ENCODE measurements at places on chromosomes 1 and 21. TPM values are rescaled to one million over a fixed set of nuclear protein-coding genes. Genes with fewer than 3 reads are reported as not detected.

GRCh38 chr1:231387770-231388669 lies 34.1 kb downstream of the EGLN1 start:
- peaks cover 41% of the 10 kb centered on the region for H3K4me1 ChIP-seq
- DNase-seq = no peak
- no peaks in the 10 kb centered on the region for H3K27me3 ChIP-seq
- no peaks in the 10 kb centered on the region for H3K36me3 ChIP-seq

AK5 gene
- total RNA-seq = 7.2 TPM

- DNase-seq = no peak
- H3K36me3 ChIP-seq = peaks cover 2% of the 10 kb centered on the region
- H3K4me1 ChIP-seq = peaks cover 12% of the 10 kb centered on the region
- no peak overlapping the region for H3K4me3 ChIP-seq
- peaks cover 37% of the 10 kb centered on the region for H3K27me3 ChIP-seq
Observed at GRCh38 chr1:200453553-200453905, 43.7 kb upstream of the ZNF281 start.

DNA sequence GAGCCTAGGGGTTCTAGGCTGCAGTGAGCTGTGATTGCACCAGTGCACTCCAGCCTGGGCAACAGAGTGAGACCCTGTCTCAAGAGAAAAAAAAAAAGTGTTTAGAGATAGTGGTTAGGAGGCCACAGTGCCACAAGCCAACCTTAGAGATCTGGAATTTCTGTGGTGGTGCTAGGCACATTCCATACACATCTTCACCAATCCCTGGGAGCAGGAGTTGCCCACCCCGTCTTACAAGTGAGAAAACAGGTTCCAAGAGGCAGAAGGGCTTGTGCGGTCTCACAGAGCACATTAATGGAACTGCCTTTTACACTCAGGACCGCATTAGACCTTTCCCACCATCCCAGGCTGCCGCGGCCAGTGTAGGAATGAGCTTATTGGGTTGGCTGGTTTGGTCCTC lies 93.2 kb downstream of the EPHB2 start:
- no peak for DNase-seq
- no peaks in the 10 kb centered on the region for H3K4me1 ChIP-seq
- H3K36me3 ChIP-seq = no peaks in the 10 kb centered on the region
- no peak overlapping the region for H3K4me3 ChIP-seq
- H3K27ac ChIP-seq = no peak overlapping the region

- DNase-seq = no peak
- no peak overlapping the region for H3K27ac ChIP-seq
- no peak overlapping the region for H3K4me3 ChIP-seq
- no peaks in the 10 kb centered on the region for H3K4me1 ChIP-seq
- no peaks in the 10 kb centered on the region for H3K36me3 ChIP-seq
Observed at GRCh38 chr1:208160259-208160819, 83.8 kb downstream of the PLXNA2 start.

CFHR4 gene
- not detected for total RNA-seq

DNA sequence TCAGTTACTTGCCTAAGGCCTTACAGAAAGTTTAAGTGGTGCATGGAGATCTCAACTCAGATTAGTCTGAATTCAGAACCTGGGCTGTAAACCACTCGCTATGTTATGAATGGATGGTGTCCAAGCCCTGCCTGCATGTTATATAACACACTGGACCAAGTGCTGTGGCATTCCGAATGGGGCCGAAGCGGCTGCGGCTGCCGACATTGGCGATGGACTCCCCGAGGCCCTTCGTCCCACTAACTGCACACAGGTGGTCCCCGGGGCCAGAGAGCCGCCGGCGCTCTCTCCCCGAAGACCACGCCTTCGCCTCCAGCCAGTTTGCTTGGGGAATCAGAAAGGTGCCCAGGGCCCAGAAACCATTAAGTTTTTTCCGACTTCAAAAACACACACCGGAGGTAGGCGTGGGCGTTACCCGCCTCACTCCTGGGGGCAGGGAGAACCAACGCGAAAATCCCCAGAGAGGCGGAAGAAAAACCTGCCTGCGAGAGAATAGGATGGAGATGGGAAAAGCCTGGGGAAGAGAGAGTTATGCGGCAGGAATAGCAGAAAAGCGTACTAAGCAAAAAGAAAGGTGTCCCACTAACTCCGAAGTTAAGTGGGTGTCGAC lies 579 bp upstream of the TENT5C start:
- peaks cover 45% of the 10 kb centered on the region for H3K4me1 ChIP-seq
- H3K27ac ChIP-seq = peak overlapping the region; percentile 83
- H3K27me3 ChIP-seq = peaks cover 10% of the 10 kb centered on the region
- DNase-seq = no peak
- peaks cover 10% of the 10 kb centered on the region for H3K36me3 ChIP-seq

- peak overlapping the region; percentile 77 for H3K27ac ChIP-seq
- no peak for DNase-seq
- peaks cover 81% of the 10 kb centered on the region for H3K4me1 ChIP-seq
- no peaks in the 10 kb centered on the region for H3K27me3 ChIP-seq
Observed at GRCh38 chr21:33945652-33946270, 30.2 kb upstream of the ATP5PO start.

CELA2B gene
- total RNA-seq = not detected

DNA sequence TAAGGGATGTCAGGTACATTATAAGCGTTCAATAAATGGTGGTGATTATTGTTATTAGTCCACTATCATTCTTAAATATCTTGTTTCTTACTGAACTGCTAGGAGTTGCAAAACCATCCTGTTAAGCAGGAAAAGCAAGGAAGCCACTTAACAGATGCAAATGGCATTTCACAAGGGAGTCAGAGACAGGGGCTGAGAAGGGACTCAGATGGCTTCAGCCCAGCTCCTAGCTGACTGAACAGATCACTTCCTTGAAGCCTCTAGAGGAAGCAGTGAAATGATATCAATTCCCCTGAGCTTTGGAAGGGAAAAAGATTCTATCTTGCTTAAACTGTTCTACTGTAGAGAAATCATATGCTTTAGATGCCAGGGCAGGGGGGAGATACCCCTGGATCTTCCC lies 151.5 kb downstream of the ST6GALNAC5 start:
- no peak overlapping the region for H3K4me3 ChIP-seq
- DNase-seq = no peak
- no peaks in the 10 kb centered on the region for H3K36me3 ChIP-seq
- H3K27me3 ChIP-seq = peaks cover 10% of the 10 kb centered on the region

PPFIA4 gene
- total RNA-seq = 5.4 TPM

DNA sequence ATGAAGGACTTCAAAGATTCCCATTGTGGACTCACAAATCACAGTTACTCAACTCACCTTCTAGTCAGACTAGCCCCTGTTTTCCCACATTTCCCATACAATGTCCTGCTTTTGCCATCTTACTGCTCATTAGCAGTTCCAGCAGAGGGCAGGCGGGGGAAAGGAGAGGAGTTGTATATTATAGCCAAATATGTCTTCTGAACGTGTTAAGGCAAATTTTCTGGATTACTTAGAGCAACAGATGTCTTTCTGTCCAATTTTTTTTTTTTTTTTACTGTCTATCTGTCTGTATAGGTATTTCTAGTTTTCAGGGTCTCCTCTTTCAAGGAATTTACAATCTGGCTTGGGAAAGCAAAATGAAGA lies 29.9 kb upstream of the DDAH1 start:
- H3K4me3 ChIP-seq = no peak overlapping the region
- H3K36me3 ChIP-seq = no peaks in the 10 kb centered on the region
- H3K4me1 ChIP-seq = no peaks in the 10 kb centered on the region
- no peak overlapping the region for H3K27ac ChIP-seq
- peaks cover 8% of the 10 kb centered on the region for H3K27me3 ChIP-seq

DNA sequence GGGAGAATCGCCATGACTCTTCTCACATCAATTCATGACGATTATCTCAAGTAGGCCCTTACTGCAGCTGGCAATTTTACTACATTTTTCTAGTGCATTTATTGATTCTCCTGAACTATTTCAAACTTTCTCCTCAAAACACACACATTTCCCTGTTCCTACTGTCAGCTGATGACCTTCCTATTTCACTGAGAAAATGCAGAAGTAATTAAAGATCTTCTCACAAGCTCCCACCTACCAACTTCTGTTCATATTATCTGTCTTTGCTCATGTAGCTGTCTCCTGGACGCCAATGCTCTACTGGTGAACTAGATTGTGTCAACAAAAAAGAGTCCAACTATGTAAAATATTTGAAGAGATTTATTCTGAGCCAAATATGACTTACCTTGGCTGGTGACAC lies 36.4 kb upstream of the FASLG start:
- no peak overlapping the region for H3K4me3 ChIP-seq
- DNase-seq = no peak
- peaks cover 22% of the 10 kb centered on the region for H3K36me3 ChIP-seq
- peaks cover 9% of the 10 kb centered on the region for H3K27me3 ChIP-seq
- peaks cover 3% of the 10 kb centered on the region for H3K4me1 ChIP-seq

DNA sequence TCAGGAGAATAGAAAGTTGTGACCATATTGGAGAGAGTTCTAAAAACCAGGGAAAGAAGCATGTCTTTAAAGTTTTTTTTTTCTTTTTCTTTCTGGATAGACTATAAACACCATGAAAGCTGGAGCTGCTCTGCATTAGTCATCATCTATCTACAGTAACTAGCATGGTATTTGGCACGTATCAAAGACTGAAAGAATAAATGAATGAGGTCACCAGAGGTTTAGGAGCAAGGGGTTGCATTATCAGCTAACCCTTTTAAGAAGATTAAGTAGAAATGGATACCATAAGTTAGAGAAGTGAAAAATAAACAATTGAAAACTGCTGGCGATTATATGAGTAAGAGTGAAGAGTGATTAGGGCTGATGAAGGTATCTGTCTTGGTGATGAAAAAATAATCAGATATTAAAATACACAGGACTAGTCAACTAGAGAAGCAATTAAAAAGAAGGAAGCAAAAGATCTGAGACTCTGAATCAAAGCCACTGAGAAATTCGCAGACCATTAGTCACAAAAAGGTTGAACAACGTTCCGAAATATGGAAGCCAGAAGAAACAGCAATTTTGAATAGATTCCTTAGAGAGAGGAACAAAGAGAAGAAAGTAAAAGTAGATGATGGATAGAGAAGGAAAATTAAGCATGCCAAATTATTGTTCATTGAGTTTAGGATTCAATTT lies 536.4 kb downstream of the DPYD start:
- no peak for DNase-seq
- H3K36me3 ChIP-seq = no peaks in the 10 kb centered on the region
- no peak overlapping the region for H3K27ac ChIP-seq
- no peak overlapping the region for H3K4me3 ChIP-seq
- no peaks in the 10 kb centered on the region for H3K27me3 ChIP-seq

DNA sequence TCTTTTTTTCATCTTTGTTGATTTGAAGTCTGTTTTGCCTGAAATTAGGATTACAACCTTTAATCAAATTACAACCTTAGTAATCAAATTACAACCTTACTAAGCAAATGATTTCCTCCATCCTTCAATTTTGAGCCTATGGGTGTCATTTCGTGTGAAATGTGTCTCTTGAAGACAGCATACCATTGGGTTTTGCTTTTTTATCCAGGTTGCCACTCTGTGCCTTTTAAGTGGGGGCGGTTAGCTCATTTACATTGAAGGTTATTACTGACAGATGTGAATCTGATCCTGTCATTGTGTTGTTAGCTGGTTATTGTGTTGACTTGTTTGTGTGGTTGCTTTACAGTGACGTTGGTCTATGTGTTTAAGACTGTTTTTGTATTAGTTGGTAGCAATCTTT lies 74.8 kb upstream of the BCL9 start:
- H3K4me1 ChIP-seq = no peaks in the 10 kb centered on the region
- peaks cover 5% of the 10 kb centered on the region for H3K36me3 ChIP-seq
- peaks cover 50% of the 10 kb centered on the region for H3K27me3 ChIP-seq
- no peak for DNase-seq

GRCh38 chr1:236978740-236979139 lies 25.5 kb downstream of the MT1HL1 start:
- no peak overlapping the region for H3K27ac ChIP-seq
- no peak overlapping the region for H3K4me3 ChIP-seq
- H3K27me3 ChIP-seq = no peaks in the 10 kb centered on the region
- no peaks in the 10 kb centered on the region for H3K36me3 ChIP-seq
- H3K4me1 ChIP-seq = no peaks in the 10 kb centered on the region

GRCh38 chr1:236103059-236103458 lies 38.2 kb upstream of the NID1 start:
- H3K4me1 ChIP-seq = no peaks in the 10 kb centered on the region
- DNase-seq = no peak
- H3K27me3 ChIP-seq = peaks cover 6% of the 10 kb centered on the region
- no peak overlapping the region for H3K27ac ChIP-seq

GRCh38 chr1:208234721-208235120 lies 9.5 kb downstream of the PLXNA2 start:
- no peaks in the 10 kb centered on the region for H3K36me3 ChIP-seq
- peaks cover 17% of the 10 kb centered on the region for H3K4me1 ChIP-seq
- DNase-seq = no peak

GRCh38 chr21:34018910-34019309 lies 54.5 kb upstream of the MRPS6 start:
- H3K27me3 ChIP-seq = no peaks in the 10 kb centered on the region
- H3K36me3 ChIP-seq = peaks cover 7% of the 10 kb centered on the region
- DNase-seq = no peak
- no peak overlapping the region for H3K4me3 ChIP-seq
- peaks cover 35% of the 10 kb centered on the region for H3K4me1 ChIP-seq
- H3K27ac ChIP-seq = no peak overlapping the region

CFAP107 gene
- not detected for total RNA-seq

DNA sequence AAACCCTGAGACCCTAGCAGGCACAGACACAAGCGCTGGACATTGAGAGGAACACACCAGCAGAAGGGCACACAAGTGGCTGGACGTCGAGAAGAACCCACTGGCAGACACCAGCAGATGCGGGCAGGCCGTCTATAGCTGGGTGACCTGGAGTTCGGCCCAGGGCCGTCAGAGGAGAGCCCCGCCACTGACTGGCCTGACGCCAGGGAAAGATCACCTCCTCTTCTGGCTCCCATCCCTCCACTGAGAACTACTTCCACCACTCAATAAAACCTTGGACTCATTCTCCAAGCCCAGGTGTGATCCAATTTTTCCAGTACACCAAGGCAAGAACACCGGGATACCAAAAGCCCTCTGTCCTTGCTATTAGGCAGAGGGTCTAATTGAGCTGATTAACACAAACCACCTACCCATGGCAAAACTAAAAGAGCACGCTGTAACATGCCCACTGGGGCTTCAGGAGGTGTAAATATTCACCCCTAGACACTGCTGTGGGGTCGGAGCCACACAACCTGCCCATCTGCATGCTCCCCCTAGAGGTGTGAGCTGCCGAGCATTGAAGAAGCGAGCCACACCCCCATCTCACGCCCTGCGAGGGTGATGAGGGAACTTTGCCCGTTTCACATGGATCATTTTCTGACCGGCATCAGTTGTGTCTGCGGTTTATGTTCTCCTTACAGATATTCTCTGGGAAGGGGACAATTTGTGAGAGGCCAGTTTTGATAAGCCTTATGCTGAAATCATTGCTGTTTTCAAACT lies 104.8 kb downstream of the HLX start:
- no peak for DNase-seq
- H3K27me3 ChIP-seq = no peaks in the 10 kb centered on the region
- no peak overlapping the region for H3K27ac ChIP-seq
- no peaks in the 10 kb centered on the region for H3K36me3 ChIP-seq
- H3K4me3 ChIP-seq = no peak overlapping the region

GRCh38 chr1:247459507-247459906 lies 1.6 kb upstream of the OR2B11 start:
- no peak for DNase-seq
- H3K4me1 ChIP-seq = peaks cover 11% of the 10 kb centered on the region
- no peak overlapping the region for H3K27ac ChIP-seq
- peaks cover 13% of the 10 kb centered on the region for H3K27me3 ChIP-seq

GRCh38 chr1:69504730-69505252 lies 62.9 kb upstream of the LRRC7 start:
- no peak overlapping the region for H3K27ac ChIP-seq
- H3K4me1 ChIP-seq = no peaks in the 10 kb centered on the region
- H3K27me3 ChIP-seq = no peaks in the 10 kb centered on the region

DYRK3 gene
- 8.7 TPM for total RNA-seq
